Left ventricle myocardium inferior (tissue), 1 donor: ENCODE measurements at places on chromosomes 2 and 18.

DNA sequence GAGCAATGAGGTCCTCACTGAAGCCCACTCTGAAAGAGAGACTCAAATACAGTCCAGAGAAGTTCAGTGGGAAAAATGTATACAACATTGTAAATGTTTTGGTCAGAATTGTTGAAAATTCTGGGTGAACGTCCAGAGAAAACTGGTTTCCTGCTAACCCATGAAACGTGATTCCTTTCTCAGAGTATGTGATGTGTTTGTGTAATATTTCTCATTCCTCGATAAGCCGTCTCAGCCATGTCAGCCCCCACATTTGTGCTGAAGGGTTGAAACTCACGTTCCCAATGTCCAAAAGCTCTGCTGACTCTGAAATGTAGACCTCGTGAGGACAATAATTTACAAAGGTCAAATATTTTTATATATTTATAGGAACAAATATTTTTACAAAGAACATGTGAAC lies 51.6 kb downstream of the BMP10 start:
- DNase-seq, result no peak

- DNase-seq, result no peak
These were observed 40.3 kb downstream of the AP1S3 start for GRCh38 chr2:223797037-223797436.

- DNase-seq, result no peak
These were observed 41.2 kb upstream of the HNRNPA3 start for GRCh38 chr2:177171418-177171865.

DNA sequence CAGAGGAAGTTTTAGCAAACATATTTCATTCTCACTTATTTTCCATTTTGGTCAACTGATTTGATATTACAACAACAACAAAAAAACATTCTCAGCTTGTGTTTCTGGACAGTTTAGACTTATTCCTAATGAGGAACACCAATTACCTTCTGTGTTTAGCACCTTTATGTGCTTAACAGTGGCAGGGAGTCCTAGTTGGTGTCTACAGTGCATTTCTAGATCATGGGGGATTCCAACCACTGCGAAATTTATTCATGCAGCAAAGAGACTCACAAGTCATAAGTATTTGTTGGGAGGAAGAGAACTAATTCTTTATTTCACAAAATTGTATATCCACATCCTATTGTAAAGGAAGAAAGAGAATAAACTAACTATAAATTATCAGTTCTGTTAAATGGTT lies 4.2 kb downstream of the ARHGAP28 start:
- DNase-seq, result no peak

DNA sequence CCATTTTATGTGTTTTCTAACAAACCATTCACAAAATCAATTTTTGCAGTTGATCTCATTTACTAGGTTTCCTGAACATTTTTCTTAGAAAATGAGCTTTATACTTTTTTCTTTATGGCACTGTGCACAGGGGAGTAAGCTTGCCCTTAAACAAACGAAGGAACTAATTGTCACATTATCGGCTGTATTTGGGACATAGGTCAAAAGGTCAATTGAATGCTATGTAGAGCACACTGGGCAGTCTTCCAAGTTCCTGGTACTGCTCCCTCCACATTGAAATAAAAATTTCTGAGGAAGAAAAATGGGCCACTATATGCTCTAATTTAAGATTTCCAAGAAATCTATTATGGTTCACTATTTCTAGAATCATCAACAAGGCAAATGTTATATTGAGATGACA lies 93.6 kb upstream of the TMEFF2 start:
- no peak for DNase-seq

DNA sequence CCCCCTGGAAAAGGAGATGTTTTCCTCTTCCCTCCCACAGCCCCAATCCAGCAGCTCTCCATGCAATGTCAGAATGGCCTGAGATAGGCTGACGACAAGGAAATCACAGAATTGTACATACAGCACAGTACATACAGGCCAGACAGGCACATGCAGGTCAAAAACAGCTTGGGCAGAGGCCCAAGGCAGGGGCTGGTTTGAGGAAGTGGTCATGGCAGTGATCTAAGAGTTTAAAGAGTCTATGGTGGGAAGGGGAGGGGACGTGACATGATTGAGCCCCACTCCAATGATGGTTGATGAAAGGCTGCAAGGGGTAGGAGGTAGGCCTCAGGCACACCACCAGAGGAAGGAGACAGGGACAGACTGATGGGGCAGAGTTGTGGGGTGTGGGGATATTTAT lies 4.3 kb downstream of the DCTN1 start:
- no peak for DNase-seq

GRCh38 chr2:172409042-172409441 lies 18.3 kb upstream of the ITGA6 start:
- DNase-seq, result no peak
